Vagina (tissue), 2 donors: ENCODE measurements at places on chromosomes 13 and 19.
A peak's percentile ranks its signal among the peaks of the same experiment; 100 is the strongest.

DNA sequence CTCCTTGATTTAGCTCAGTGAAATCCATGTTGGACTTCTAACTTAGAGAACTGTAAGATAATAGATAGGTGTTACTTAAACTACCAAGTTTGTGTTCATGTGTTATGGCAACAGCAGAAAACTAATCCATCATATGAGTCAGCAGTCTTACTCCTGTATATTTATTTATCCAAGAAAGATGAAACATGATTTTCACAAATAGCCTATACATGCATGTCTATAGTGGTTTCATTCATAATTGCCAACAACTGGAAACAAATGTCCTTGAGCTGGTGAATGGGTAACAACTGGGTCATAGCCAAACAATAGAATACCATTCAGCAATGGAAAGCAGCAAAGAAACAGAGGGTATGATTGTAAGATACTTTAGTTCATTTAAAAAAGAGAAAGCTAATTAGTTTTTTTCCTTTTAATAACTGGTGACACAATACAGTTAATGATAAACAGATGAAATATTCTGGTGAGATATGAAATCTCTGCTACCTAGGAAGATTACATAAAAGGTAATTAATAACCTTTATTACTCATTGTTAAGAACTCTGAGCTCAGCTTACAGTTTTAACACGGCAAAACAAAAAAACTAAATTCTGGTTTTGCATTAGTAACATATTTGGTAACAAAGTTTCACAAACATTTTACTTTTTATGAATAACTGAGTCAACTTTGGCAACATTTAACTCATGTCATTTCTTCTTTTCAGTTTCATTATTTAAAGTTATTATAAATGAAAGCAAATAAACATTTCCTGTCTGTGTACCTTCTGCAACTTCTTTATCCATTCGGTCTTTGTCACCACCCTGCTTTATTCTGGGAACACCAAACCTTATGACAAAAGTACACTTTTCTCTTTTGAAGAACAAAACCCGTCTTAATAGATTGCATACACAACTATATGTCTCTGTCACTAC is 181.3 kb downstream of the LIG4 start:
- DNase-seq = no peak

GRCh38 chr13:20312292-20312691 is 80.2 kb upstream of the GJB6 start:
- DNase-seq = peak; percentile 70

DNA sequence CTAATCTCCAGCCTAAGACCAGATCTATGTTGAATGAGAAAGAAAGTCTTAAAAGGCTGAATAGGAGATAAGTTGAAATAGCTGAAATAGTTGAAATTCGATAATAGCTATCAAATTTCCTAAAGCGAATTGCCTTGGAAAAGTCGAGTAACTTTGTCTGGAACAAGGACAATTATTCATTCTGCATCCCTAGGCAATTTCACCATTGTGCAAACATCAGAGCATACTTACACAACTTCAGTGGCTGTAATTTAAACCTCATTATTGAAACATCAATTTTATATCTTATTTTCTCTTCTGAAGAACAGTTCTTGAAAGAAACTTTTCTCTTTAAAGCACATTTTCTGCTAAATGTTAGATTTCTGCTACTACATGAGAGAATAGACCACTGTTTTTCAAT is 13.6 kb downstream of the TNFSF13B start:
- no peak for DNase-seq

- no peak for DNase-seq
Observed at GRCh38 chr13:93915269-93915809, 564.1 kb downstream of the DCT start.

- DNase-seq = no peak
Observed at GRCh38 chr19:8609279-8610040, 1.1 kb downstream of the ADAMTS10 start.

GRCh38 chr19:31263328-31263727 is 85.9 kb downstream of the TSHZ3 start:
- no peak for DNase-seq

- DNase-seq = no peak
Observed at GRCh38 chr13:111568290-111568689, 247.8 kb downstream of the TEX29 start.

- DNase-seq = no peak
Observed at GRCh38 chr13:32878163-32878562, 138.1 kb upstream of the KL start.

DNA sequence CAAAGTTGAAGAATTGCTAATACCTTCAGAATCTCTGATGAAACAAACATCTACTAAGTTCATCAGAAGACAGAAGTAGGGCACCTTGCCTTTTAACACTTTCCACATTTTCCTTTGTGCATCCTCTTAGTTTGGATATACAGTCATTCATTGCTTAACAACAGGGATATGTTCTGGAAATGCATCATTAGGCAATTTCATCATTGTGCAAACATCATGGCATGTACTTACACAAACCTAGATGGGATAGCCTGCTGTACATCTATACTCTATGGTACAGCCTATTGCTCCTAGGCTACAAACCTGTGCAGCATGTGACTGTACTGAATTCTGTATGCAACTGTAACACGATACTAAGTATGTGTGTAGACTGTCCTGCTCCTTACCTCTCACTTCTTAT is 169.8 kb downstream of the SUCLA2 start:
- no peak for DNase-seq

DNA sequence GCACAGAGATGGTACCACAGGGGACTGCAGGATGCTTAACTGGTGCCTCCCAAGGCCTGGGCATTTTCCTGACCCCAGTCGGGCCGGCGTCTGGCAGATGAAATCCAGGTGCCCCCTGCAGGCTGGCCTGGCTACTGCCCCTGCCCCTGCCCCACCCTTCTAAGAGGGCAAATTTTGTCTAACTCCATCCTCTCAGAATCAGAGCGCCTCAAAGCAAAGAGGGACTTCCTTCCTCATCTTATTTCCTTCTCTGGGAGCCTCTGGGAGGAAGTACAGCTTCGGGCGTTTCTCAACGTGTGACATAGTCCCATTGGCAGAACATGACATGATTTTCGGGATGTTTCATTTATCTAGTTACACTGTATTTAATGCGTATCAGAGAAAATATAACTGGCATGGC is 2.7 kb downstream of the PRKACA start:
- no peak for DNase-seq
